ENCODE measurements at places on chromosomes 3 and 15. TPM values are rescaled to one million over a fixed set of nuclear protein-coding genes. Genes with fewer than 3 reads are reported as not detected.

The LRTM1 gene
- not detected for total RNA-seq

The ABHD17C gene
- total RNA-seq: 1.3 TPM

The FBXO22 gene
- 63.6 TPM for total RNA-seq

The ITIH3 gene
- total RNA-seq: 8.9 TPM

The ERICH6 gene
- total RNA-seq: not detected

The PARP15 gene
- total RNA-seq: not detected

The FAM162A gene
- total RNA-seq: 2.0 TPM

The POLR2M gene
- total RNA-seq: 497 TPM

The NLGN1 gene
- total RNA-seq: 3.2 TPM

The ST3GAL6 gene
- total RNA-seq: not detected

- no peak for DNase-seq
These were observed 89.4 kb downstream of the KCNAB1 start for GRCh38 chr3:156209631-156210335.

- DNase-seq: peak; percentile 89
These were observed 2.5 kb downstream of the ANP32A start for GRCh38 chr15:68818066-68818768.

- peak; percentile 40 for DNase-seq
These were observed 2.2 kb upstream of the THRB start for GRCh38 chr3:24496529-24497482.

GRCh38 chr3:47464588-47464987 lies 11.2 kb downstream of the SCAP start:
- DNase-seq: no peak

GRCh38 chr3:11464356-11464755 lies 179.4 kb downstream of the VGLL4 start:
- DNase-seq: no peak

DNA sequence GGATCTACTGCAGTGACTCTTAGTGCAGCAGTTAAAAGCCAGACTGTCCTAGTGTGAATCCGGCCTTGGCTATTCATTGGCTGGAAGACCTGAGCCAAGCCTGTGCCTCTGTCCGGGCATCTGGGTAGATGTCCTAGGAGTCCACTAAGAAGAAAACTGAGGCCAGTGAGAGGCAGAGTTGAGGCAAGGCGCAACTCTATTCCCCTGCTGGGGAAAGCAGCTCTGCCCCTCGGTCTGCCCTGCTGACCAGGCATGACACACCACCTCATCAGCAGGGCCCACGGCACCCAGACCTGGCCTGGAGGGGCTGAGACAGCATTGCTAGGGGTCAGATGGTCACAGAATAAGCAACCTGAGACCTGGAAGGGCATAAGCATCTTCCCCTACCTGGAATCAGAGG lies 46.7 kb upstream of the ABHD2 start:
- no peak for DNase-seq

DNA sequence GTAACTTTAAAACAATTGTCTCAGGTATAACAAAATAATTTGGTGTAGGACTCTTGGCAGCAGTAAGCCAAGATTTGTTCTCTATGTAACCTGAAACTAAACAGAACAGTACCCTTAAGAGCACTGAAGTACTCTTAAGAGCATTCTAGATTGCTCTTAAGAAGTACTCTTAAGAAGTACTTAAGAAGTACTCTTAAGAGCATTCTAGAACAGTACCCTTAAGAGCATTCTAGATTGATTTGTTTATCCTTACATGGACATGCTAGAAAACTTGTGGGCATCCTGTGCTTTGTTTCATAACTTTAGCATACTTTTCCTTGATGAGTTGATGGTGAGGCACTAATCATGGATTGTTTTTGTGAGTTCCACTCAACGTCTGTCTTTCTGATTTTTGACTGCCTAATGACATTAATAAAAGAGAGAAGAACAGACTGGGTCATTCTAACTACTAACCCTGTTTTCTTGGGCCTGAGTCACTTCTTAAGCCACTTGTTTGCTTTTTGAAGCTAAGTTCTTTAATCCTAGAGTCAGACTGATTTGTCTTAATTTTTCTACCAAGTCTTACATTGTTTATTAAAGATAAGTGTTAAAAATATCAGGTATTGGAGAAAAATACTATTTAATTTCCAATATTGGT lies 57.2 kb upstream of the UTS2B start:
- no peak for DNase-seq

DNA sequence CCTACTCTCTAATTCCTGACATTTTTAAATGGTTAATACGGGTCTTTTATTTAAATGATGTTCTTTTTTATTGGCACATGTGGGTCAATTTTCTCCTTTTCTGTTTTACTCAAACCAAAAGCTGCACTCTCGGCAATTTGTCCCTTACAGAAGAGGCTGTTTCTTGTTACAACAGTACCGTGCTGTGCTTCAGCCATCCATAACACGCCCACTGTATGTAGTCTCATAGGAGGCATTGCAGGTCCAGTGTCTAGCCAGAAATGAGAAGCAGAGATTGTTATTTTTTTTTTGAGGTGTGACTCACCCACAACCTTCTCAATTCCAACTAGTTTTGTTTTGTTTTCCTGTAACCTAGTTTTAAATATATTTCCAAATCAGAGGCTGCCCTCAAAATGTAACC lies 164.6 kb downstream of the GMNC start:
- DNase-seq: no peak

DNA sequence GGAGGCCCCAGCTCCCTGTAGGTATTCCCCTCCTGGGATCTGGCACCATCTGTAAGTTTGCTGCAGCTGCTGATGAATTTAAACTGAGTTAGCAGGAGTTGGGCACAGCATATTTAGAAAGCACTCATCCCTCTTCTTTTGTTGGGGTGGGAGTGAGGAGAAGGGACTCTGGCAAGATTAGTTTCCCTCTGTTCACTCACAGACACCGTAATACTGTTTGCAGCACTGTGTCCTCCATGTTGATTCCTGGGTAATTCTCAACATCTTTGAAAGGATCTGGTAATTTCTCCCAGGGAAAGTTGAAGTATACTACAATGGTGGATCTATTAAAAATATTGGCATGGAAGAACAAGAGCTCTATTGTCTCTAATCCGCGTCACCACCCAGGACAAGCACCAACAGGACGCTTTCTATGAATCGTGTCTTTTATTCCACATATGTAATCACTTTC lies 173.3 kb downstream of the RBMS3 start:
- DNase-seq: no peak

GRCh38 chr15:47402829-47403228 lies 314.5 kb upstream of the SEMA6D start:
- DNase-seq: no peak

GRCh38 chr3:14481018-14481645 lies 59.0 kb downstream of the GRIP2 start:
- no peak for DNase-seq

GRCh38 chr3:123739754-123740153 lies 144.4 kb downstream of the MYLK start:
- peak; percentile 50 for DNase-seq

DNA sequence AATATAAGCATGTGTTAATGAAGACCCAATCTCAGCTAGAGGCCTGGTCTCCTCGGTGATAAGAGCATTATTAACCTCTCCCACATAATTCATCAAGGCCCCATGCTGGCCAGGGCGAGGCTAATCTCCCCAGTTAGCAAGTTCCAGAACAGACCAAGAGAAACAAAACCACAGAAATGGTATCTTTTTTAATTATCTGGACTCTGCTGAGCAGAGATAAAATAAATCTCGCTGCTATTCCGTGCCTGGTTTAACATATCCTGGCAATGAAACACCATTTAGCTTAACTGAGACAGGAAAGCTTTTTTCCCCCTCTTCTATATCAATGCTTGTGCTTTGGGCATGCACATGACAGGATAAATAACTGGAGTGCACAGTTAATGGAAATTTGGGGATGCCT lies 72.5 kb upstream of the ARHGEF3 start:
- DNase-seq: no peak

- no peak for DNase-seq
These were observed 57.7 kb downstream of the GATM start for GRCh38 chr15:45320581-45321205.

- no peak for DNase-seq
These were observed 558.1 kb upstream of the MDFIC2 start for GRCh38 chr3:70870576-70870975.

DNA sequence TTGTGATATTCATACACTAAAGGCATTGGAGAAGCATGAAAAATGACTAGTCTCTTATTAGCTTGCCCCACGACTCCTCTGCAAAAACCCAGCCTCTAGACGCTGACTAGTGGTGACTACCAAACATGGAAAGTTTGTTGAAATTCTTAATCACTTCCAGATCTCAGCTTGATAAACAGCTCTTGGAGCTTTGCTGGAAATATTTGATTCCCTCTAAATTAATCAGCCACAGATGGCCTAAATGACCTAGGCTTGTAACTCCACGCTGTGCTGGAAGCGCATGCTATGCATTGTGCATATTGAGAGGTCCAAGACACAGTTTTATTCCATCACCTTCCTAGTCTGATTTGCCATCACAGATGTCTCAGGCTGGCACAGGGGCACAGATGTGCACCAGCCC lies 244.7 kb upstream of the ST8SIA2 start:
- no peak for DNase-seq

GRCh38 chr3:104101736-104102135 lies 1265.0 kb upstream of the ALCAM start:
- DNase-seq: no peak

DNA sequence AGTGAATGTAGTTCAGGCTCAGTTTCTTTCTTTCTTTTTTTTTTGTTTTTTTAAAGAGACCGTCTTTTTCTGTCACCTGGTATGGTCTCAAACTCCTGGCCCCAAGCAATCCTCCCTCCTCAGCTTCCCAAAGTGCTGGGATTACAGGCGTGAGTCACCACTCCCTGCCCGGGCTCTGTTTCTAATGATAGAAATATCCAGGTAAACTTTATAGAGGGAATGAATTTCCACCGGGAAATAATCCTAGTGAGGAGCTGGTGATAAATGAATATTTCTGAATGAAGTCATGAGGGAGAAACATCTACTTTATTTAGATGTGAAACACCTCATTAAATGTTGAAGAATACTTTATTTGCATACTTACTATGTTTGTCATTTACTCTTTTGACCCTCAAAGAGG lies 7.2 kb downstream of the RNF13 start:
- DNase-seq: no peak

DNA sequence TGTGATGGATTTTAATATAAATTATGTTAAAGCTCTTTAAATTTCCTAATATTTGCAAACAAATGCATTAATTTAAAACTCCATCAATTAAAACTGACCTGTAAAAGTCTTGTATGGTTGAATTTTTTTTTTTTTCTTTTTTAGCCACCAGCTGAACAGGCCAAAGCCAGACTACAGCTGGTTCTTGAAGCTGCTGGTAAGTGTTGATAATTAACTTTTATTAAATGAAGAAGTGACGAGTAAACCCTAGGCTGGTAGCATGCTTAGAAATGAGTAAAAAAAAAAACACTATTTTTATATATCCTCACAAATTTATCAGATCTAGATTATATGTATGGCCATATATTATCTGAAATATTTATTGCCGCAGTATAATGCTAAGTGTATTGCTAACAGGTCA lies 216.3 kb upstream of the MLF1 start:
- DNase-seq: no peak

GRCh38 chr15:85402195-85402881 lies 21.9 kb downstream of the AKAP13 start:
- peak; percentile 52 for DNase-seq

DNA sequence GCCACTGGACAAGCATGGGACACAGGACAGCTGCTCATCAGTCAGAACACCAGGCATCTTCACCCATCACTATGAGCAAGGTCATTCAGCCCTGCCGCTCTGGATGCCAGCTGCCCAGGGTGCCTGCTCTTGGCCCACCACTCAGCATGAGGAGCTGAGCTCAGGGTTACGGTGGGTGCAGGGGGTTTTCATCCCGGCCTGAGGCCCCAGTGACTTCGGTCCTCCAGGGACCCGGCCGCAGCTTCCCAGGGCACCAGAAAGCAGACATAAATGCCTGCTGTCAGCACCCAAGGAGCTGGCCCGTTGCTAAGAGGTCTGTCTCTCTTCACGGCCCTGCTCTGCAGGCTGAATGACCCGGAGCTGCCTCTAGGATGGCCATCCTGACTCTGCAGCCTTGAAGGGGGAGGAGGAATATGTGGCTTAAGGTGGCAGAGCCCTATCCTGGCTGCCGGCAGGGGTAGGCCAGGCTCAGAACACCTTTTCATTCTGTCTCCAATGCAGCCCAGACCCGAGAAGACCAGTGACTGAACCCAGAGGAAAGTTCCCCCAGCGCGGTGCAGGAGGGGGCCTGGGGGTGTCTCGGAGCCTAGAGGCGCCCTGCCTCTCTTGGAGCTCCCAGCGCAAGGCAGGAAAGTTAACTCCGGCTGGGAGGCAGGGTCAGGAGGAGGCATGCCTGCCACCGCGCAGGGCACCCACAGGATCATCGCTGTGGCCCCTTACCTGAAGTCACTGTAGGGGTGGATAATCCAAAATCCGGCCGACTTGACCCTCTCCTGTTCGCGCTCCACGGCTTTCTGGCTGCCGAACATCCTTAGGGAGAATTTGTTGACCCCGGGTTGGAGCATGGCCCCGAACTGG lies 1.8 kb downstream of the HCN4 start:
- no peak for DNase-seq

DNA sequence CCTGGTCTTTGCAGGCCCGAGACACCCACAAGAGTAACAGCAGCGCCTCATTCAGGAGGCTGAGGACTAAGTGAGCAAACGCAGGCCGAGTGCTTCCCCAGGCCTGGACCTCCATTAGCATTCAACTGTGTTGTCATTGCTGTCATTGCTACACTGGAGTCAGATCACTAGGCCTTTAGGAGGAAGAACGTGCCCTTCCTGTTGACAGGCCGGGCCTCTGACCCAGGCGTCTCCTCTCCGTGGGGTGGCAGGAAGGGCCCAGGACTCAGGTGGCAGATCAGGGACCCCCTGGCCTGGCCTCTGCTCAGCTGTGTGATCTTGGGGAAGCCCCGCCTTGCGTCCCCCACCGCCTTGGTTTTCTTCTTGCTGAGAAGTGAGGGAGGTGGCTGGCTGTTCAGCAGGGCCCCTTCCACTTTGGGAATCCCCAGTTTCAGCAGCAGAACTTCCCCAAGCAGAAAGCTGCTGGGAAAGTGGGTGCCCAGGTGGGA lies 19.1 kb downstream of the ZDHHC19 start:
- DNase-seq: no peak

DNA sequence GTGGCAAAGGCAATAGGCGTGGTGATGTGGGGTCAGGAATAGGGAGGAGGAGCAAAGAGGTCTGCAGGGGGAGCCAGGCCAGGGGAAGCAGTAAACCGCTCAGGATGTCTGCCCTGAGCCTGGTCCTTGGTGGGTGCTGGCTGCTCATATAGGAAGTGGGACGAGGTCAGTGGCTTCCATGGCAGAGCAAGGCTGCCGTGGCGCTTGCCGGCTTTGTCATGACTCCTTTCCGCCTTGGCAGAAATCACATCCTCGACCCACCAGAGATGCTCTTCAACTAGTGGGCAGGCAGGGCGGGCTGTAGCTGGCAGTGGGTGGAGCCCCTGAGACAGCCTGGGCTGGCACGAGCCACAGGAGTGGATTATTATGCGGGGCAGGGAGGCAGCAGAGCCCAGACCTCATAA lies 13.1 kb upstream of the SKOR1 start:
- no peak for DNase-seq

- DNase-seq: peak; percentile 58
These were observed 32.7 kb downstream of the UBXN7 start for GRCh38 chr3:196399485-196399945.
